ENCODE measurements at places on chromosomes 13 and 19.

DNA sequence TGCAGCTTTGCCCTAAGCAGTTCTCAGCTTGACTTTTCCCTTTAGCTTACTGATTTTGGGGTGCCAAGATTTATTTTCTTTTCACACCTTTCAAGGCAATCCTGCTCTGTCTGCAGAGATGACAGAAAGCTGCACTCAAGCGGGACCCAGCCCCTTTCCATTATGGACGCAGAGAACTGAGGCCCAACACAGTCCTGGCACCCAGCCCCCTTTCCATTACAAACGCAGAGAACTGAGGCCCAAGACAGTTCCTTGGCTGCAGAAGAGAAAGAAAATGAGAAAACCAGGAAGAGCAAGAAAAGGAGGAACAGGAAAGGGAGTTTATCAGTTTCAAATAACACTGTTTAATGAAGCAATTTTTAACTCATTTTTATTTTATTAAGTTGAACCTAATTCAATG, 36.8 kb upstream of the ATP11A start:
- no peak for DNase-seq

DNA sequence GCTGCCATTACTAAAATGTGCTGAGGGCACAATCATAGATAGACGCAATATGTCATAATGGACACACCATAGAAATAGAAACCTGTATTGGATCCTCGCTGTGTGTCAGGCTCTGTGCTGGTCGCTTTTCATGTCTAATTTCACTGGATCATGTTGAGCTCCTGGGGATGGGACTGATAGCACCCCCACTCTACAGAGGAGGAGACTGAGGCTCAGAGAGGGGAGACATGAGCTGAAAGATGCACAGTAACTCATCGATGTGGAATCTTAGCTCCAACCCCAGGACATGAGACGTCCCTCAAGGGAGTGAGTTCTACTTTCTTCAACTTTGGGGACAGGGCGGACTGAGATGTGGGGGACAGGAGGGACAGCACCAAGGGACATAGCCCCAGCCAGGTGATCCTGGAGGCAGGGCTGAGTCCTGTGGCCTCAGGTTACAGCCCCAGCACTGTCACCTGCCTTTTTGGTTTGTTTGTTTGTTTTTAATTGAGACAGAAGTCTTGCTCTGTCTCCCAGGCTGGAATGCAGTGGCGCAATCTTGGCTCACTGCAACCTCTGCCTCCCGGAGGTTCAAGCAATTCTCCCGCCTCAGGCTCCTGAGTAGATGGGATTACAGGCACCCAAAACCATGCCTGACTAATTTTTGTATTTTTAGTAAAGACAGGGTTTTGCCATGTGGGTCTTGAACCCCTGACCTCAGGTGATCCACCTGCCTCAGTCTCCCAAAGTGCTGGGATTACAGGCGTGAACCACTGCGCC, 6.6 kb upstream of the GIPC1 start:
- no peak for DNase-seq

- DNase-seq, result no peak
Measured at GRCh38 chr19:12676928-12677327, 4.8 kb downstream of the DHPS start.

GRCh38 chr13:75469047-75469446, 12.9 kb downstream of the TBC1D4 start:
- no peak for DNase-seq

- DNase-seq, result no peak
Measured at GRCh38 chr19:41303954-41304353, 6.0 kb upstream of the CCDC97 start.

- no peak for DNase-seq
Measured at GRCh38 chr13:44622261-44622660, 46.1 kb upstream of the TSC22D1 start.

DNA sequence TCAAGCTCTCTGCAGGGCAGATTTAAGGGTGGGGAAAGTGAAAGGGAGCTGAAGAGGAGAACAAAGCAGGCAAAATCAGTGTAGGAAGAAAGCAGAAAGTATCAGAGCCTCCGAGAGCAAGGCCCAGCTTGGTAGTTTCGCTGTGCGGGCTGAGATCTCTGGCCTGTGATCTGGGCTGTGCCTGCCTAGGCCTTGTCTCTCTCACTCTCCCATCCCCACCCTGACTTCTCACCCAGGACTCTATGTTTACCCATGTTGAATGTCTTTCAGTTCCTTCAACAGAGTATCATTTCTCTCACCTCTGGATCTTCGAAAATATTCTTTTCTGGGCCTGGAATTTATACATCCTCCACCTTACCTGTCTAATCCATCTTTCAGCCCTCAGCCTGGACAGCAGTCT, 391.3 kb downstream of the FOXO1 start:
- DNase-seq, result no peak

GRCh38 chr13:101703081-101703480, 250.6 kb downstream of the ITGBL1 start:
- DNase-seq, result no peak

All from endothelial cell (in vitro differentiated cells).